Pulmonary artery endothelial cell (primary cell): ENCODE measurements at places on chromosomes 5 and 9. TPM values are rescaled to one million over a fixed set of nuclear protein-coding genes. Genes with fewer than 3 reads are reported as not detected.

The CATSPER3 gene
- 0.07 TPM in 1 of 2 replicates, not detected in the other for total RNA-seq

- no peak for DNase-seq
These were observed 238.3 kb downstream of the FBXL17 start for GRCh38 chr5:108143581-108143980.

The GMCL2 gene
- total RNA-seq: not detected in 2 replicates

The MEIKIN gene
- total RNA-seq: 0.07 TPM in 1 of 2 replicates, not detected in the other

DNA sequence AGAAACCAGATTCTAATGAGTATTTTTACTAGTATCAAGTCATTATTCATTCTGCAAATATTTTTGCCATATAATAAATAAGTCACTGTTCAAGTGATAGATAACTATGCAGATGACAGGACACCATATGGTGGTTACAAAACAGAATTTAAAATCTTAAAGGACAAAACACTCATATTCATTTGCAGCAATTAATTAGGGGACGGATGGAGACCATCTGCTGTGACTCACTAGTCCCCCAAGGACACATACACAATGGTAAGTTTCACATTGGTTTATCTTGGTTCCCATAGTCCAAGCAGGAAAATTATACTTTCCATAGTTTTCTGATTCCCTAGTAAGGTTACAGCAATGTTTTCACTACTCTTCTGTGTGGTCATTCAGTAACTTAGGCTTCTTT lies 28.4 kb upstream of the SPATA31C2 start:
- no peak for DNase-seq

DNA sequence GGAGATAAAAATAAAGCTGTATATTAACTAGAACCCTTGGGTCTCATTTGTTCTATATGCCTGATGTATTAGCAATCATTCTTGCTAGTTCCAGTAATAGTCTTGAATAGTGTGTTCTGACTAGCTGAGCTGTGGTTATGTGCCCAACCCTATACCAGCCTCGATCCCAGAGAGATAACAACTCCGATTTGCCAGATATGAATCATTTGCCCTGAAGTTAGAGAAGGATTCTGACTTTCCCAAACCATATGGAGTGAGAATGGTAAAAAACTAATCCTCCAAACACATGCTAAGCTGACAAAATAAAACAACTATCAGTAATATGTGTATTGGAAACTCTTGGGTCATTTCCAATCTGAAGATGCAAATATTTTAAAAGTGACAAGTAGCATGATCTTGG lies 64.8 kb downstream of the ALDH1A1 start:
- no peak for DNase-seq

GRCh38 chr9:97307091-97307490 lies 368 bp upstream of the CCDC180 start:
- no peak for DNase-seq

DNA sequence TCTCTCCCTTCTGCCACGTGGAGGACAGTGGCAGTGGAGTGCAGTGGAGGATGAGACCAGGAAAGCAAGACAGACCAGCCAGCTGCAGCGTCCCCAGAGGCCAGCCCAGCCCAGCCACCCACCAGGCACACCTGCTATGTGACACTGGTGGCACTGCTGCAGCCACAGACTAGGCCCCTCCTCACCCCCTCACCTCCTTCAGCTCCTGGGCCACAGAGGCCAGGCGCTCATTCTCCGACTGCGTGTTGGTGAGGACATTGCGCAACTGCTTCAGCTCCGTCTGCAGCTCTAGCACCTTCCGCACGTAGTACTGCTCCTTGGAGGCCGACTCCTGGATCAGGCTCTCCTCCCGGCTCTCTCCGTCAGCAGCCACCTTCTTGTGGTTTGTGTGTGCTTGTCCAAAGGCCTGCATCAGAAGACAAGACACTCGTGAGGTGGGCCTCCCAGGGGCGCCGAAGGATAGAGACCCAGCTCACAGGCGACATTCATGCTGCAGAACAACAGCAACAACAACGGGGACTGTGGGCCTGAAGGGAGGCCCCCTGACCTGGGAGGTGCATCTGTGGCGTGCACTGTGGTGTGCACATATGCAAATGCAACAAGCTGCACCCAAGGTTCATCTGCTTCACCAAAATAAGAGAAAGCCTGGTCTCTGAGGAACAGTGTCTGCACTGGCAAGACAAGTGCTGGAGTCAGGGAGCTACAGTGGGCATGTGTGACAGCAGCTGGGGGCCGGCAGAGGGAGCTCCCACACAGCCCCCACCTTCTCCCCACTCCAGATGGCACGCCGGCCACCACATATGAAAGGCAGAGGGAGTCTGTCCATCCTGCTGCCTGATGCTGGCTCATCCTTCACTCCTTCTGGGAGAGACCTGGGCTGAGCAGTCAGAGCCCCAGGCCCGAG lies 35.5 kb downstream of the BICD2 start:
- DNase-seq: no peak

DNA sequence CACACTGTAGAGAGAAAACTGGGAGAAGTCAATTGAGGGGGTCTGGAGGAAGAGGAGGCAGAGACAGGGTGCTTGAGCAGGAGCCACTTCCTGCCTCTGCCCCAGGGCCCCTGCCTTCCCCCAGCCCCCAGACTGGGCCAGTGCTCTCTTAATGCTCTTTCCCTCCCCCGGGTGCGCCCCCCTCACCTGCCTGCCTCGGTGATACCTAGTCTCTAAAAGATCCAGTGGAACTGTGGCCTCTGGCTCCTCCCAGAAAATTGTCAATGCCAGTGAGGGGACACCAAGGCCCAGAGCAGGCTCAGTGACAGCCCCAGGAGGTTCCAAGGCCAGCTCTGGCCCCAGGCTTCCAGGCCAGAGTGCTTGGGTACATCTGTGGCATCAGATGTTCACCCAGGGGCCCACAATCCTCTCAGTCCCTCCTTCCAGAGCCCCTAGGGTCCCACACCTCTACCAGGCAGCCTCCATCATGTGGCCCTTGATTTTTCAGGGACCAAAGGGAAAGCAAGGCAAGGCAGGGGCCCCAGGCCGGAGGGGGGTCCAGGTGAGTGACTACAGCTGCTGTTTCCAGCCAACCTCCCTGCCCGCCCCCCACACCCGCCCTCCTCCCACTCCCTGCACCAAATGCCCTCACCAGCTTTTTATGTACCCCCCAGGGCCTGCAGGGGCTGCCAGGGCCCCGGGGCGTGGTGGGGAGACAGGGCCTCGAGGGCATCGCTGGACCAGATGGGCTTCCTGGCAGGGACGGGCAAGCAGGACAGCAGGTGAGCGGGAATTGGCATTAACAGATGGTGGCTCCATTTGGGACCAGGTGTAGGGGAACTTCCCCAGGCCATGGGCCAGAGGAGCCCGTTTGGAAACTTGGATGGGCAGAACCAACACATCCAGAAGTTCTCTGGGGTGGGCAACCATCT lies 33.1 kb upstream of the ORM1 start:
- DNase-seq: no peak

DNA sequence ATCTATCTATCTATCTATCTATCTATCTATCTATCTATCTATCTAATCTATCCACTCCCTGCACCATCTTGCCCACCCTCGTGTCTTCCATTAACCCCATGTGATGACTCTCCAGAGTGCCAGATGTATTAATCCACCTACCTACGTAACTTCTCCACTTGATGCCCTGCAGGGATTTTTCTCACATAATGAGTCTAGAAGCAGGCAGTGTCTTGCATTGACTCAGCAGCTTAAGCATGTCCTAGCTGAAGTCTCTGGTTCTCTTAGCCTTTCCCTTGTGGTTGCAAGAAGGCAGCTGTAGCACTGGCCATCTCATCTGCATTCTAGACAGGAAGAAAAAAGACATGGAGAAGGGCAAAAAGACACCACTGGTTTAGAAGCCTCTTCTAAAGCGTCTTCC lies 96.7 kb upstream of the ALDH1B1 start:
- DNase-seq: no peak

GRCh38 chr9:120299785-120300184 lies 280.2 kb downstream of the CDK5RAP2 start:
- DNase-seq: no peak

The KIF2A gene
- total RNA-seq: 72.1 and 82.8 TPM in 2 replicates

The ANKRD33B gene
- total RNA-seq: 6.6 and 7.6 TPM in 2 replicates

DNA sequence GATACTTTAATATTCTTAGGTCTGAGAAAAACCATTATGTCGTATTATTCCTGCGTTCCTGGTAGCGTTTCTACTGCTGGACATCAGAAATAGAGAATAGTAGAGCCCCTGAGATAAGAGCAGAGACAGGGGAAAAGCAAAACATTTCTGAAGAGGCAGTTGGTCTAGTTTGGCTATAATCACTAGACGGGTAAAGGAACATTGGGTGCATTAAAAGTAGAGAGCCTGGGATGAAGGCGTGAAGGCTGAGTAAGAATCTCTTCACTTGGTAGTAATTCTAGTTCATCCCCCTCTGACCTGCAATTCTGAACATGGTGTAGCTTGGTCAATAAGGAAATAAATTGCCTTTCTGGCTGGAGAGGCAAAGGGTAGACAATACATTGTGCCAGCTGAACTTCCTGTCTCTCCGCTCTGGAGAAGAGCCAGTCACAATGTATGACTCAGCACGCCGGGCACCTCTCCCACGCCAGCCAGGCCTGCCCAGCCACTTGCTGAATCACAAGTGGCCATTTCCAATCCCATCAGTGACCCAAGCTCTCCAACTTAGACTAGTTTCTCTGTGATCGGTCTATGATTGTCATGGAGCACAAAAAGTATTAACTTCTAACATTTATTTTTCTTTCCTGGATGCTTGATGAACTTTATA lies 75.4 kb downstream of the STK32A start:
- peak; percentile 69 for DNase-seq

GRCh38 chr9:94286116-94286515 lies 27.0 kb downstream of the ZNF169 start:
- DNase-seq: no peak

DNA sequence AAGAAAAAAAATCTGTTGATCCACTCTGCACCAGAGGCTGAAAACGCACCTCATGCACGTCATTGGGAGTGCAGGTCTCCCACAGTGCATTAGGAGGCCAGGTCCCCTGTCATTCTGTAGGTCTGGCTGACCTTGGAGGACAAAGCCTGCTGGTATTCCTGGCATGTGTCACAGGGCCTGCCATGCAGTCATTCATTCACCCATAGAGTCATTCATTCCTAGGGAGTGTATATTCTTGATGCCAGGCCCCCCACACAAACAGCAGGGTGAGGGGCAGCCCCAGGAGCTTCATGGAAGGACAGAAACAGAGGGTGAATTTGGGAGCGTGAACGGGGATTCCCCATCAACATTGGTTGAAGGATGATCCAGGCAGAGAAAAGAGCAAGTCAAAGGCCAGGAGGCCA lies 2.2 kb downstream of the GBGT1 start:
- DNase-seq: no peak

- no peak for DNase-seq
These were observed 189.8 kb downstream of the HINT1 start for GRCh38 chr5:130975299-130975698.

DNA sequence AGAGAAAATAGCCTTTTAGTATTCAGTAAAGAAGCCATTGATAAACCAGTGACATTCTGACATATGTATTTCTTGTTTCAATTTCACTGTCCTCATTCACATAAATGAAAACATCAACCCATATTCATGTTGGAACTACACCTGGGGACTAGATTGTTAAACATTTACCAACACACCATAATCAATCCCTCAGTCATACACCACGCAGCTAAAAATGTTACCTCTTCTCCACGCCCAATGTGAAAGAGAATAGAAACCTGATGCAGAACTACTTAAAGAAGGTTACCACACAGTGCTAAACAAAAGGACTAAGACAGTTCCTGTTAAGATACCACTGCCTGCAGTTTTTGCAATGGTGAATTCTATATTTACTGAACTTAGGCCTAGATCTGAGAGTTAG lies 518.9 kb downstream of the PRELID2 start:
- DNase-seq: no peak

- no peak for DNase-seq
These were observed 7.7 kb downstream of the MAPK9 start for GRCh38 chr5:180284149-180284548.

DNA sequence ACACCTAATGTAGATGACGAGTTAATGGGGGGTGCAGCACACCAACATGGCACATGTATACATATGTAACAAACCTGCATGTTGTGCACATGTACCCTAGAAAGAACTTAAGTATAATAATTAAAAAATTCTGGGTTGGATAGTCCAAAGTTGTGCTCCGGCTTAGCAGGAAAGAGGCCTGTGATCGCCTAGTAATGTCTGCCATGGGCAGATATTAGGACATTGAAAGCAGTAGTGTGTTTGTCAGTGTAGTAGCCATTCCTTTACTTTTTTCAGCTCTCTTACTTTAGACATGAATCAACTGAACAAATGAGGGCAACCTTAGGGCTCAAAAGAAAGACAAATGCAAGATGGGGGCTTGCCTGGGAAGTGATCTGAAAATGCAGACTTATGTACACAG lies 58.9 kb downstream of the PPARGC1B start:
- DNase-seq: no peak

GRCh38 chr9:93830606-93831005 lies 124.5 kb downstream of the BARX1 start:
- no peak for DNase-seq

GRCh38 chr5:159156426-159157238 lies 52.7 kb downstream of the RNF145 start:
- DNase-seq: peak; percentile 37

DNA sequence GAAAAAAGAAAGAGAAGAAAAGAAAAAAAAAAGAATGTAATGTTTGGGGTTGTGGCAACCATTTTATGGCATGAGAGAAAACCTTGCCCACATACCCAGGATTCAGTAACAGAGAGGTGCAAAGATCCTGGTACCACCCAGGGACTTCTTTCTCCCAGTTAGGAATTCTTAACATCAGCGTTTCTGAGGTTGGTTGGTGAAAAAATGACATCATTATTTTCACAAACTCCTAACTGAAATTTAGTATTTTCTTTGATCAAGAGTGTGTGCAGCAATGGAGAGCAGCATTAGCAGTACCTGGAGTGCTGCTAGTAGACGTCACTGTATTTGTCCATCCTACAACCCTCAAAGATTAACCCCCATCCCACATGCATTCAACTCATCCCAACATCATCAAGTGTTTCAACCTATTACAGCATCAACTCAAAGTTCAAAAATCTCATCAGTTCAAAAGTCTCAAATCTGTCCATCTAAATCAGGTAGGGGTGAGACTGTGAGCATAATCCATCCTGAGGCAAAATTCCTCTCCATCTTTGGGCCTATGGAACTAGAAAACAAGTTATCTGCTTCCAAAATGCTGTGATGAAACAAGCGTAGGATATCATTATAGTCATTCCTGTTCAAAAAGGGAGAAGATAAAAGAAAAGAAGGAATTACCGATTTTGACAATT lies 60.1 kb upstream of the MSX2 start:
- DNase-seq: no peak

DNA sequence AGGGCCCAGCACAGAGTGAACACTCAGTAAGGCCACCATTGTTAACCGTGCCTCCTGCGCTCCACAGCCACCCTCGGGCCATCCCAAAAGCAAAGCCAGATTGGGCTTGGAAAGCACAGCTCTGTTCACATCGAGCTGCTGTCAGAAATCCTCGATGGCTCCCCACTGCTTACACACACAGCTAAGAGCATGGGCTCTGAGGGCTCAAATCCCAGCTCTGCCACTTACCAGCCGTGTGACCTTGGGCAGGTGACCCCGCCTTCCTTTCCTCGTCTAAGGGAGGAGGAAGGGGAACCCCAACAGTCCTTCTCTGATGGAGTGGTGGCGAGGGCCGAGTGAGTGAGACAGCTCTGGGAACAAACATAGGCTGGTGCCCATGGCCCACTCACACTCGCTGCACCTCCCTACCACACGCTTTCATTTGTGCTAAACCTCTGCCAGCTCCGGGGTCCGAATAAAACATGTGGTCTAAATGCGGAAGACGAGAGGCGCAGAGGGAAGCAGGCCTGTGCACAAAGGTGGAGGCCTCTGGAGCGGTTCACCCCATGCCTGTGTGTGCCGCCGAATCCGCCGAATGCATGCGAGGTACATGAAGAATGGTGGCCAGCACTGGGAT lies 139.3 kb downstream of the PAX5 start:
- DNase-seq: no peak

- peak; percentile 78 for DNase-seq
These were observed 102.6 kb downstream of the ARHGAP26 start for GRCh38 chr5:142872795-142873194.
